SHP77 (cell line): ENCODE measurements at places on chromosomes 2 and 18.
A peak's percentile ranks its signal among the peaks of the same experiment; 100 is the strongest.

DNA sequence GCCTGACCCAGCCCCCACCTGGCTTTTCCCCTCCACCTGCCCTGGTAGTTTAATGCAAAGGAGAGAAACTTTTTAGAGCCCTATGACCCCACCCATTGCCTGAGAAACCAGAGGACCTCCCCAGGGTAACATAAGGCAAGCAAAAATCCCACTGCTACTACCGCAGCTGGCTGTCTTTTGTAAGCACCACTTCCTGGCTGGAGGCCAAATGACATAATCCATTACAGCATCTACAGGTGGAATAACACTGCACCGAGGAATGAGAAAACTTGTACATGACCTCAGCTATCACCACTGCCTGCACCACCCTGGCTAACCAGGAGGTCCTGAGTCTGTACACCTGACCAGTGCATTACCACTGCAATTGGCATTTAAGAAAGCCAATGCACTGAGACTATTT lies 149.6 kb upstream of the GALNT5 start:
- DNase-seq: peak; percentile 73

GRCh38 chr2:219270055-219270372 lies 9.2 kb upstream of the DNAJB2 start:
- DNase-seq: no peak

GRCh38 chr2:239178484-239178883 lies 222.3 kb downstream of the HDAC4 start:
- no peak for DNase-seq

DNA sequence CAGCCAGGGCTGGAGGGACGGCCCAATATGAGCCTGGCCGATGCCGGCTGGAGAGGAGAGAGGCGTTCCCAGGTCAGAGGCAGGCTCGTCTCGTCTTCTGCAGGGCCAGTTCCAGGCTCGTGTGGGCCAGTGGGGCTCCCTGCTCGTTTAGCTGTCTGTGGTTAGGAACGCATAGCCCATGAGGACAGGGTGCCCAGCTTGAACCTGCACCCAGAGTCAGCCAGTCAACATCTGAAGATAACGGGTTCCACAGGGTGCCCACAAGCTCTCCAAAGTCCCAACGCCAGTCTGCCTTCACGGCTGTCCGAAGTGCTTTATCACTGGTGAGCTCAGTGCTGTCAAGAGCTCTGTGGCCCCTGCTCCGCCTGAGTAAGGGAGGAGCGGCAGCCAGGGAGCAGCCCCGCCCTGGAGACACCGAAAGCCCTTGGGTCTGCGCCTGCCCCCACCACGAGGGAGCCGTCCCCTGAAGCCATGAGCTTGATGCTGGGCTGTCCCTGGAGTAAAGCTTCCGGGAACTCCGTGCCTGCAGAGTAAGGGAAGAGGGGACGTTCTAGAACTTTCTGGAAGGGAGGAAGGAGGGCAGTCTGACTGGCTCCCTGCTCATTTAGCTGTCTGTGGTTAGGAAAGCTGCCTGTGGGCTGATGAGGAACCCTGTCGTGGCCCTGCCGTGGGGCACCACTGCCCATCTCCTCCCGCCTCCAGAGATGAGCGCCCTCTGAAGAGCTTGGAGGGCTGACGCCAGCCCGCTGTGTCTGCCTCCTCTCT lies 2.7 kb upstream of the HSBP1L1 start:
- DNase-seq: no peak

GRCh38 chr18:67496469-67496868 lies 20.1 kb downstream of the DSEL start:
- DNase-seq: no peak

- no peak for DNase-seq
These were observed 300.9 kb downstream of the CYP26B1 start for GRCh38 chr2:71846669-71847291.

GRCh38 chr2:39024833-39025232 lies 96.0 kb downstream of the SOS1 start:
- DNase-seq: no peak

- no peak for DNase-seq
These were observed 275.4 kb upstream of the SIX2 start for GRCh38 chr2:45284621-45284995.

- DNase-seq: no peak
These were observed 16.9 kb upstream of the RAB31 start for GRCh38 chr18:9691235-9691634.

DNA sequence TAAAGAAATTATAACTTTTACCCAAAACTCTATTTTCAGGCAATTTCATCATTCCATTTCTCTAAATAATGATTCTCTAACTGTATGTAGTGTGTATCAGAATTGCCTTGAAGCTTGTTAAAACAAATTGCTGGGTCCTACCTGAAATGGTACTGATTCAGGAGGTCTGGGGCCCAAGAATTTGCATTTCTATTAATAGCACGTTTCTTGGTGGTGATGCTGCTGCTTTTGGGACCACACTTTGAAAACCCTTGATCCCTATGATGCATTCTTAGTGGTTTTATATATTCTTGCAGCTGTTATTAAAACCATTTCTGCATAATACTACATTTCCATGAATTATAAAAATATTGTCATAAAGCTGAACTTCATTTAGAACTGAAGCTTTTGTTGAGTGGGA lies 140.7 kb downstream of the NCK2 start:
- DNase-seq: no peak

- DNase-seq: no peak
These were observed 75.5 kb downstream of the SLC66A2 start for GRCh38 chr18:79875931-79876461.

DNA sequence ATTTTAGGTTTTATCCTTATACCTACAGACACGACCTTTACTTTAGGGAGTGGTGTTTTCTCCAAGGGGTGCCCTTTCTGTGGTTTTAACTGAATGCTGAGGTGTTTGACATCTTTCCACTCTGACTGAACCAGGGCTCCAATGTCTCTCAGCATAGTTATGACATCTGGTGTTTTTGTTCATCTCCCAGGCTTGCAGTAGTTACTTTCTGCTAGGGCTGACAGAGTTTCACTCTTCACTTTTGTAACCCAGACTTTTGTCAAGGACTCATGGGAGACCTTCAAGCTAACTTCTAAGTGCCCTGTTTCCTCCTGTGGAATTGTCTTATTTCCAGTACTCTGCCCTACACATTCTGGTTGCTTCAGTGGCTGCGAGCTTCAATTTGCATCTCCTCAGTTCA lies 103.1 kb downstream of the CCDC85A start:
- no peak for DNase-seq

DNA sequence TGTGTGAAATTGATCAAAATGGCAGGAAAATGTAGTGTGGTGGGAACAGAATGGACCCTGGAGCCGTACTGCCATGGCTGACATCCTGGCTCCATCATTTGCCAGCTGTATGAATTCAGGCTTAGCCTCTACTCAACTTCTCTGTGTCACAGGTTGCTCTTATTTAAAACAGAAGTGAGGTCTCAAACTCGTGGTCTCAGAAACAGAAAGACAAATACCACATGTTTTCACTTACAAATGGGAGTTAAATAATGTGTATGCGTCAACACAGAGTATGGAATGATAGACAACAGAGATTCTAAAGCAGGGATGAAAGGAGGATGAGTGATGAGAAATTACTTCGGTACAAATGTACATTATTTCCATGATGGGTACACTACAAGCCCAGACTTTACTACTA lies 227.4 kb downstream of the DCC start:
- DNase-seq: no peak

- DNase-seq: no peak
These were observed 10.2 kb downstream of the PREPL start for GRCh38 chr2:44351088-44351487.

DNA sequence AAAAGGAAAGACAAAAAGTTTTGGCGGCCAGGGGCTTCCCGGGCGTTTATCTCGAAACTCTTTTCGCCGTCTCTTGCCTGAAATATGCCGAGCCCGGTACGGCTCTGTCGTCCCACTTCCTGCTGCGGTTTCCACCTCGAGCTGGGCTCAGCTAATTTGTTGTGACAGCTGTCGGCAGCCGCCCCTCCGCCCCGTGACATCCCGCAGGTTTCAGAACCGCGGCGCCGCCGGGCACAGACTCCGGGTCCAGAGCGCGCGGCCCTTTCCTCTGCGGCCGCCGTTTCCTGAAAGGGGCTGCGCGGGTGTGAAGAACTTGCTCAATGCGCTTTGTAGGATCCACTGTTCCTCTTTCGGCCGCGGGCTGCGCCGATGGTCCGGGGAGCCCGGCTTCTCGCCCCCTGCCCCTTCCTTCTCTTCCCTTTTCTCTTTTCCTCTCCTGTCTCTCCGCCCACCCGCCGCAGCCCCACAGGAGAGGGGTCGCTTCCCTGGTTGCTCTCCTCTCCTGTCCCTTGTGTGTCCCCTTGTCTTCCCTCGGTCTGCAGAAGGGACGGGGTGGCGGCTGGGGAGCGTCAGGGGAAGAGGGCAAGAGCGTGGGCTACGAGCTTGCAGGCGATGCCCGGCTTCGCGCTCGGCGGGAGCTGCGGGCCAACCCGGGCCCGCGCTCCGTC lies 648 bp downstream of the ARID5A start:
- DNase-seq: peak; percentile 29

- no peak for DNase-seq
These were observed 151.5 kb upstream of the PKDCC start for GRCh38 chr2:41896186-41896846.
